ENCODE measurements at places on chromosomes 1 and 21.

DNA sequence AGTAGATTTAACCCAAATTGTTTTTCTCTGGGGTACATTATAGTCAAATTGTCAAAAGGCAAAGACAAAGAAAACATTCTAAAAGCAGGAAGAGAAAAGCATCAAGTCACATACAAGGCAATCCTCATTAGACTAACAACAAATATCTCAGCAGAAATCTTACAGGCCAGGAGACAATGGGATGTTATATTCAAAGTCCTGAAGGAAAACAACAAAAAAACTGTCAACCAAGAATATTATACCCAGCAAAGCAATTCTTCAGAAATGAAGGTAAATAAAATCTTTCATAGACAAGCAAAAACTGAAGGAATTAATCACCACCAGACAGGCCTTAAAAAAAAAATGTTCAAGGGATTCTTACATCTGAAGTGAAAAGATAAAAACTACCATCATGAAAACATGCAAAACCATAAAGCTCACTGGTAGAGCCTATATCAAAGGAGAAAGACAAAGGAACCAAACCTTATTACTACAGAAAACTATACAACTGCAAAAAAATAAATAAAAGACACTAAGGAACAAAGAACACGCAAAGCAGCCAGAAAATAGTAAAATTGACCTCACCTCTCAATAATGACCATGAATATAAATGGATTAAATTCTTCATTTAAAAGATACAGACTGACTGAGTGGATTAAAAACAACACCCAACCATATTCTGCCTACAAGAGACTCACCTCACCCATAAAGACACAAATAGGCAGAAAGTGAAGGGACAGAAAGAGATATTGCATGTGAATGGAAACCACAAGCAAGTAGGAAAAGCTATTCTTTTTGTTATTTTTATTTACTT is 113.8 kb upstream of the ZC3H11B start:
- DNase-seq: no peak

DNA sequence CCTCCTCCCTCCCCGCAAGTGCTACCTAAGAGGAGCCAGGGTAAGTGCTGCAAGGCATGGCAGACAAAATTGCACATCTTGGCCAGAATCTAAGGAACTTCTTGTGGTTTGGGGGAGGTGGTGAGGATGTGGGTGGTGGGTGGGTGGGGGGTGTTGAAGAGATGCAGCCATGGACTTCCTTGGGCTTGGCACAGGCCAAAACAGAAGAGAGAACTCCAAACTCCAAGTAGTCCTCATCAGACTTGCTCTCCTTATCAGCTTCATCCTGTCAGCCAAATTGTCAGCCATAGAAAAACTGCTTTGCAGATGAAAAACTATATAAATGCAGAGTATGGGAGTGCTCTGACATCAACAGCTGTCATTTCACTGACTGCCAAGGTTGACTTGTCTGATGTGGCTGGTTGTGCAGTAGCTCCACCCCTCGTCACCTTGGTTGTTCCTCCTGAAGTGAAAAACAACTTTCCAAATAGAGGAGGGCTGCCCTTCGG is 7.1 kb downstream of the AMIGO1 start:
- DNase-seq: peak; percentile 43

DNA sequence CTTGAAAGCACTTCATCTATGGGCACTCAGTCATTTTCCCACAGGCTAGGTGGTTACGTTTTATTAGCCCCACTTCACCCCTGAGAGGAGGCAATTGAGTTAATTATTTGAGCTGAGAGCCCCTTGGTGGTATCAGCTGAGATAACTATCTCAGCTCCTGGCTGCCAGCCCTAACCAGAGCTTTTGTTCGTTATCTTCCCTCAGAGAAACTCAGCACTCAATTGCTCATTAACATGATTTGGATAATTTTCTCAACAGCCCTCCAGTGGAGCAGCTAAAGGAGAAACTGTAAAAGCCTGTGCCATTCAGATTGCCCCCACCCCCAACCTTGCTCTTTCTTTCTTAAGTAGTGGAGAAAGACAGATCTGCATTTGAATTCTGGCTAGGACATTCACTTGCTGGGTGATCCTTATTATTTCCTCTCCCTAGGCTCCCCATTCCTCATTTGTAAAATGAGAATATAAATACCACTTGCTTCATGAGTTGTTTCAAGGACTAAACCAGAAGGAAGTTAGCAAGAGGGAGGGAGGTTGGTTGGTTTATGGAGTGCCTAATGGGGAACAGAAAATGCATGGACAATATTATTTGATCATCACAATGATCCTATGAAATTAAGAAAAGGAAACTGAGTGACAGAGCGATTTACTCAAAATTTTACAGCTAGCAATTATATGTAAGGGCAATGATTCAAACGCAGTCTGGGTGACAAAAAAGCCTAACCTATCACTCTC is 218.7 kb upstream of the FGGY start:
- no peak for DNase-seq

GRCh38 chr1:94335950-94336349 is 82.2 kb upstream of the ABCD3 start:
- DNase-seq: peak; percentile 10

GRCh38 chr1:15249081-15249480 is 2.1 kb downstream of the FHAD1 start:
- peak; percentile 67 for DNase-seq

GRCh38 chr1:1899266-1899966 is 8.5 kb upstream of the GNB1 start:
- DNase-seq: no peak

- no peak for DNase-seq
Observed at GRCh38 chr21:24894324-24894723, 713.0 kb downstream of the MRPL39 start.

Data from stimulated activated CD4-positive, alpha-beta T cell treated with anti-CD3 and anti-CD28 coated beads, Interleukin-4, amount 100 ng/mL, for 24 hours (primary cell).